ENCODE measurements at places on chromosomes 2 and 18. TPM values are rescaled to one million over a fixed set of nuclear protein-coding genes. Genes with fewer than 3 reads are reported as not detected.

Gene PKP4
- total RNA-seq = 40.1 TPM

Gene MALT1
- total RNA-seq = 24.2 TPM

- DNase-seq = no peak
Measured at GRCh38 chr18:58102875-58103274, 58.8 kb downstream of the NEDD4L start.

DNA sequence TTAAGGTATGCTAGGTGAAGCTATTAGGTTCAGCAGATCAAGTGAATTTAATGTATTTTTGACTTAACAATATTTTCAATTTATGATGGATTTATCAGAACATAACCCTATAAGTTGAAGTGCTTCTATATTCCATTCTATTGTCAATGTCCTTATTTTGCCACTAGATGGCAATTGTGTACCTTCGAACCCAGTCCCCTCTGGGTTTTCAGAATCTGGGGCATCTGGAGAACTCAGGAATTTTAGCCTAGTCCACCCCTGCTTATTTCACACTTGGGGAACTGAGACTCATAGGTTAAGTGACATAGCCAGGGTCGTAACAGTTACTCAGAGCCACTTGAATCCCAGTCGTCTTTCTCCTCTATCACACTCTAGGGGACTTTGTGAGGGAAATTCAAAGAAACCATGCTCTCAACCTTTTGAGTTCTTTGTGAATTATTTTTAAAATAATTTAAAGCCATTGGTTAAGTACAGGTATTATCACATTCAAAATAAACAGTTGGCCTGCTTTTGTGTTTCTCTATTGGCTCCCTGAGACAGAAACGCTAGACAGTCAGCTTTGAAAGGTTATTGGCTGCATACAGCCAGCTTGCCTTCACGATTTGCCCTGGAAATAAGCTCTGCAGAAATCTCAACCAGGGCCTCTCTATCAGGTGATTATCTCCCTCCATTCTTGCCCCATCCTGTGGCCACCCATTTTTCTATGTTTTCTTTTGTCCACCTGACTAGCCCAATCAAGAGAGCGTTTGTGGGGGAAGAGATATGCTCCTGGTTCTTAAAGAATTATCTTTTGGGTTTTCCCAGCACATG is 145.0 kb downstream of the TTC27 start:
- DNase-seq = peak; percentile 73

- no peak for DNase-seq
Measured at GRCh38 chr2:30300456-30301221, 69.3 kb downstream of the LBH start.

Gene SLC5A7
- total RNA-seq = 0.06 TPM

- no peak for DNase-seq
Measured at GRCh38 chr2:174635015-174635593, 37.5 kb upstream of the WIPF1 start.

DNA sequence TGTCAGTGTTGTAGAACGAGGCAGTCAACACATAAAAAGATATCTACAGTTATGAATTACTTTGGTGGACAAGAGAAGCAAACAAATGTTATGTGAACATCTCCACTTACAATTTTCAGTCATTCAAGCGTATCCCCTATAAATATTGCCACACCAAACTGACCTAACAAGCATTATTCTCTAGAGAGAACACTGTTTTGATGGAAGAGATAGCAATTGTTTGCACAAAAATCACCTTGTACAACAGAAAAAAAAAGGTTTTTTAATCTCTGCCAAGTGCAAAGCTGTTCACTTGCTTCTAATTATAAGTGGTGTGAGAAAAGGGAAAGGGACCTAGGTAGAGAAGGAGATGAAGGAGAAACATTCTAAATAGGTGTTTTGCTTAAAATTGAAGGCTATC is 33.8 kb downstream of the PID1 start:
- no peak for DNase-seq

GRCh38 chr18:8793445-8794155 is 88.2 kb downstream of the MTCL1 start:
- DNase-seq = peak; percentile 37

DNA sequence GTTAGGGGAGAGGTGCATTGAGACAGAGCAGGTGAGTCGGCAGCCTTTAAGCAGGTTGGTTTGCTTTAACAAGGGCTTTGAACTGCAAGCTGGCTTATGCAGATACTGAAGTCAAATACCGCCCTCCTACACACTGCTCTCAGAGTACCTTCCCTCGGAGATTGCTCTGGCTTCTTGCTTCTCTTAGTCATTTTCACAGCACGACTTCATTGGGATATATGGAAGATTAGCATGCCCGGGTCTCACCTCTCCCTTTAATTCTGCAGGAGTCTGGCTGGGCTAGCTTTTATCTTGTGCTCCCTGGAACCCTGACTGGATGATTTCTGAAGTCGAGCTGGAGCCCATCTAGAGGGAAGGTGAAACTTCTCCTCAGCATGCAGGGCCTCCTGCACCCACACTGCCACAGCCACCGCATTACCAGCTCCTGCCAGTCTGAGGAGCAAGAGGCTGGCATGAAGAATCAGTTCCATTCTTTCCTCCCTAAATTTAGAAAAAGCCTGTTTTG is 395.5 kb upstream of the HNRNPA3 start:
- peak; percentile 15 for DNase-seq

DNA sequence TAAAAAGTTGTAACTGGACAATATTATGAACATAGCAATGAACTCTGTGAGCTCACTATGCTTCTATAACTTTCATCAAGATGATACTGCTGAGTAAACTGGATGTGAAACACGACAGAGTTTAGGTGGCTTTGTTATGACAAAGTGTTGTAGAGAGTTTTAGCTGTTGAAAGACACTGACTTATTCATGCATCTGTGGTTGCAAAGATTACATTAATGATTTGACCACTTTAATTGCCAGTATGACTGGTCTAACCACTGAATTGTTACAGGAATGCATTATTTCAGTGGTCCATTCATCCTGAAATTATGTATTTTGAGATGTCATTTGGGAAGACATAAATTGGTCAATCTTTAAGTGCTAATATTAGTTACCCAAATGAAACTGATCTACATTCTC is 117.9 kb downstream of the SPHKAP start:
- DNase-seq = no peak

DNA sequence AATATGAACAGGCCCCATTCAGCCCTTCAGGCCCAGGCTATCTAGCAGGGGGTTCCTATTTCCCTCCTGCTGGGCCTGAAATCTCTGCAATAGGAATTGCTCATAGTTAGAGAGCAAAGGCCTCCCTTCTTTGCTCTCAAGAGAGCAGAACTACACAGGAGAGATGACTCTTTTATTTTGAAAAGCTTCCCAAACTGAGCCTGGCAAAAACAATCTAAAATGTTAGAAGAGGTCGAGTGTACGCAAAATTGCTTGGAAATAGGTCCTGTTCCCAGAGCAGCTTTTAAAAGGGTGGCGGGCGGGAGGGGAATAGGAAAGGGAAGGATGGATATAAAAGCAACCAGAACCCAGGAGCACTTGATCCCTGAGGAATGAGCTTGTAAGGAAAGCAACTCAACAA is 68.4 kb upstream of the APCDD1 start:
- no peak for DNase-seq

Gene CCDC102B
- total RNA-seq = 2.2 TPM

Gene TXNDC2
- 0.87 TPM for total RNA-seq

- no peak for DNase-seq
Measured at GRCh38 chr2:145329971-145330370, 810.1 kb upstream of the ZEB2 start.

Gene ACKR3
- total RNA-seq = 0.86 TPM

- no peak for DNase-seq
Measured at GRCh38 chr2:180716186-180717180, 263.9 kb upstream of the UBE2E3 start.

Gene UPP2
- not detected for total RNA-seq

- DNase-seq = peak; percentile 6
Measured at GRCh38 chr18:21112543-21113105, 1.0 kb upstream of the ROCK1 start.

- peak; percentile 67 for DNase-seq
Measured at GRCh38 chr2:39379643-39380524, 57.2 kb downstream of the MAP4K3 start.

- DNase-seq = peak; percentile 89
Measured at GRCh38 chr2:215530191-215530968, 94.5 kb upstream of the FN1 start.

Gene UBE2F
- total RNA-seq = 37.5 TPM
